ENCODE measurements at places on chromosomes 4 and X. TPM values are rescaled to one million over a fixed set of nuclear protein-coding genes. Genes with fewer than 3 reads are reported as not detected.

- no peaks in the 10 kb centered on the region for H3K27me3 ChIP-seq
- H3K4me1 ChIP-seq, result peaks cover 20% of the 10 kb centered on the region
- H3K4me3 ChIP-seq, result no peak overlapping the region
- H3K36me3 ChIP-seq, result no peaks in the 10 kb centered on the region
- DNase-seq, result no peak
- H3K27ac ChIP-seq, result no peak overlapping the region
These were observed 30.0 kb downstream of the IRF2 start for GRCh38 chr4:184444215-184444952.

DNA sequence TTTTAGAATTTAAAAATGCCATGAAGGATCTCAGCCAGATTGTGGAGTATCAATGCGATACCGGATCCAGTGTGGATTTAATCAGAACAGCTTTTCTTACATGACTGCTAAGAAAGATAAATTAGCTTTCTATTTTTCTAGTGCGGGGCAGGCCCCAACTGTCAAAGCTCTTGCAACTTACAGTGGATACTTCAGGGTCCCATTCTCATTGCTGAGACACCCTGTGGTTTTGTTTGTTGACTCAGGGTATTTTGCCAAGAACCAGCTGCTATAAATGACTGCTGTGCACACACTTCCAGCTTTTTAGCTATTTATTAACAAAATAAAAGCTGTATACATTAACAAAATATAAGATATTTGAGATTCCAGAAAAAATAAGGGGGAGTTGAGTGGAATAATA lies 166.4 kb downstream of the DCLK2 start:
- no peaks in the 10 kb centered on the region for H3K27me3 ChIP-seq
- H3K36me3 ChIP-seq, result peaks cover 9% of the 10 kb centered on the region
- DNase-seq, result no peak
- no peak overlapping the region for H3K4me3 ChIP-seq

Gene LRAT
- total RNA-seq, result not detected

Gene RAP2C
- total RNA-seq, result 14.3 TPM

Gene PGRMC1
- total RNA-seq, result 135 TPM

GRCh38 chr4:146255463-146255862 lies 41.1 kb downstream of the REELD1 start:
- H3K4me1 ChIP-seq, result no peaks in the 10 kb centered on the region
- no peak for DNase-seq
- H3K27ac ChIP-seq, result no peak overlapping the region
- H3K36me3 ChIP-seq, result no peaks in the 10 kb centered on the region
- H3K27me3 ChIP-seq, result no peaks in the 10 kb centered on the region
- H3K4me3 ChIP-seq, result no peak overlapping the region

Gene IQCM
- total RNA-seq, result not detected

DNA sequence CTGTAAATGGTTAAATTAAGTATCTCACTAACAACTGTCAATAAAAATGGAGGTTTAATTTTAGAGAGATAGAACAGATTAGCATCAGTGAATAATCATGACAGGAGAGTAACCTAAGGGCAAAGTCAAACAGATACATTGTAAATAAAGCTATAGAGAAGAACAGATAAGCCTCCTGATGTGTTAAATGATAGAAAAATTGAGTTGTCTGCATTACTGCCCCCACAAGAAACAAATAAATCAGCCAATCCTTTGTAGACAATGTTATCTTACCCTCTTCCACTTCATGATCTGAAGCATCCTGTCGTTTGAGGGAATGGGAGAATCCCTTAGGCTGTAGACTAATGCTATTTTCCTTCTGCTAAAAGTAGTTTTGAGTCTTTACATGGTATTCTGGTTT lies 147.8 kb downstream of the PCDH18 start:
- H3K4me1 ChIP-seq, result no peaks in the 10 kb centered on the region
- H3K36me3 ChIP-seq, result no peaks in the 10 kb centered on the region
- DNase-seq, result no peak
- H3K27me3 ChIP-seq, result no peaks in the 10 kb centered on the region
- no peak overlapping the region for H3K27ac ChIP-seq

Gene ENAM
- not detected for total RNA-seq

DNA sequence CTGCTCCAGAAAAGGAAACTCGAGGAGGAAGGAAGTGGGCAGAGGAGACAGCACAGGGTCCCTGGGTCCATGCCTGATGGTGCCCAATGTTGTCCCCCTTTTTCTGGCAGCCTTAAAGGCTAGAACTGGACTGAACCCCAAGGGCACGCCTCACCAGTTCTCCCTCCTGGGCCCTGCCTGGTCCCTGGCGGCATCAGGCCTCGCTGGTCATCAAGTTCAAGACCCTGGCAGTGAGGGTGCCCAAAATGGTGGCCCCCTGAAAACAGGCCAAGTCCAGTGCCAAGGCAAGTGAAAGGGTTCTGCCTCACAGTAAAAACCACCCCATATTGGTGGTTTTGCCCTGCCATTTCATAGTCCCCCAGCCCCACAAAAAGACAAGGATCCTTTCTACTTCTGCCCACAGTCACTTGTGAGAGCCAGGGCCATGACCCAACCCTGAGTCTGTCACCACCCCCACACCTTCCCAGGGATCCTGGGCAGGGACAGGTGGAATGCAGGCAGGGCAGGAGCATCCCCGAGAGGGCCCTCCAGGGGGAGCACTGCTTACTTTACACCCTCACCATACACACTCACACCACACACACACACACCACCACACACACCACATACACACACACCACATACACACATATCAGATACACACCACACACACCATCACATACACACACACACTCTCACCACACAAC lies 107.6 kb downstream of the DCTD start:
- no peaks in the 10 kb centered on the region for H3K27me3 ChIP-seq
- no peaks in the 10 kb centered on the region for H3K36me3 ChIP-seq
- H3K4me3 ChIP-seq, result no peak overlapping the region

- no peaks in the 10 kb centered on the region for H3K4me1 ChIP-seq
- no peak overlapping the region for H3K4me3 ChIP-seq
- no peak overlapping the region for H3K27ac ChIP-seq
- no peak for DNase-seq
- no peaks in the 10 kb centered on the region for H3K27me3 ChIP-seq
These were observed 132.8 kb downstream of the KCNIP4 start for GRCh38 chr4:21815651-21816377.

- peak overlapping the region; percentile 83 for H3K27ac ChIP-seq
- no peaks in the 10 kb centered on the region for H3K36me3 ChIP-seq
- peaks cover 26% of the 10 kb centered on the region for H3K4me1 ChIP-seq
- peak overlapping the region; percentile 89 for H3K4me3 ChIP-seq
These were observed 14.0 kb upstream of the TMEM156 start for GRCh38 chr4:39046249-39046648.

Gene VCX3A
- not detected for total RNA-seq

Gene HTRA3
- 55.5 TPM for total RNA-seq

GRCh38 chrX:42020225-42020624 lies 96.9 kb upstream of the CASK start:
- H3K27me3 ChIP-seq, result no peaks in the 10 kb centered on the region
- DNase-seq, result no peak
- no peaks in the 10 kb centered on the region for H3K4me1 ChIP-seq
- H3K27ac ChIP-seq, result no peak overlapping the region
- H3K4me3 ChIP-seq, result no peak overlapping the region

GRCh38 chr4:76754439-76754838 lies 143.5 kb downstream of the SOWAHB start:
- peaks cover 73% of the 10 kb centered on the region for H3K4me1 ChIP-seq
- H3K4me3 ChIP-seq, result peak overlapping the region; percentile 40
- no peak for DNase-seq
- H3K27me3 ChIP-seq, result no peaks in the 10 kb centered on the region
- H3K27ac ChIP-seq, result peak overlapping the region; percentile 86

DNA sequence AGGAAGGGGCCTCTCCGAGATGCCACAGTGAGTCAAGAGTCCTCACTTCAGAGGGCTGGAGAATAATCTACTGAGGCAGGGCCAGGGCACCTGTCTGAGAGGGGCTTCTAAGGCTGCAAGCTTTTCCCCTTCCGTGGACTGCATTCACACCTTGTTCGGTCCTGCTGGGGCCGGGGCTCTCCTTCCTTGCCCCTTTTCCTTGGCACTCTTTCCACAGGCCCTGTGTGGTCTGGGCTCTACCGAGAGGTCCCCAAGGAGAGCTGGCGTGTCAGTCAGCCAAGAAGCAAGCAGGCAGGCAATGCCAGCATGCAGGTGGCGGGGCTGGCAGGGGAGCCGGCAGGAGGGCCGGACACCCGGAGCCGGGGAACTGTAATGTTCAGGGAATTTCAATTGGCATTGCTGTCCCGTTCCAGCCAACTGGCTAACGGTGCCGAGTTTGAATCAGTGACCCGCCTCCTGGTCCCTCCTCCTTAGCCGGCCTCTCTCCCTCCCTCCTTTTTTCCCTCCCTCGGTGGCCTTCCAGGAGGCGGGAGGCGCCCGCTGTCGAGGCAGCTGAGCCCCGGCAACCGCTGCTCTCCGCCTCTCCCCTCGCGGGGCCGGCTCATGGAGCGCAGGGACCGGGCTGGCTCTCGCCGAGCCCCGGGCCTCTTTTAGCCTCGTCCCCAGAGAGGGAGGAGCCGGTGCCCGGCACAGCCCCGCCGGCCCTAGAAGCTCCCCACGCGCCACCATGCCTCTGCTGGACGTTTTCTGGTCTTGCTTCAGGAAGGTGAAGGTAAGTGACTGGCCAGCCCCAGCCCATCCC lies at the start of gene STARD8:
Gene STARD8 (plus strand): TSS at position 511 of the 802 bp plus-strand sequence. CDS start 217 bp downstream, at position 728.
- no peaks in the 10 kb centered on the region for H3K36me3 ChIP-seq
- peak; percentile 7 for DNase-seq
- H3K27ac ChIP-seq, result no peak within 1 kb of the TSS
- peak within 1 kb of the TSS; percentile 63 for H3K4me3 ChIP-seq
- H3K4me1 ChIP-seq, result no peaks in the 10 kb centered on the region
- no peaks in the 10 kb centered on the region for H3K27me3 ChIP-seq

Gene L1CAM
- 18.3 TPM for total RNA-seq

- H3K4me1 ChIP-seq, result no peaks in the 10 kb centered on the region
- no peaks in the 10 kb centered on the region for H3K36me3 ChIP-seq
- no peak overlapping the region for H3K4me3 ChIP-seq
- H3K27ac ChIP-seq, result no peak overlapping the region
- H3K27me3 ChIP-seq, result no peaks in the 10 kb centered on the region
These were observed 8.4 kb downstream of the PNMA6E start for GRCh38 chrX:153392642-153393321.

Gene UGT2B11
- not detected for total RNA-seq

GRCh38 chr4:128835498-128836222 lies 26.2 kb downstream of the JADE1 start:
- H3K27ac ChIP-seq, result peak overlapping the region; percentile 39
- no peaks in the 10 kb centered on the region for H3K27me3 ChIP-seq
- H3K4me3 ChIP-seq, result no peak overlapping the region
- DNase-seq, result no peak

- DNase-seq, result no peak
- H3K27ac ChIP-seq, result no peak overlapping the region
- no peaks in the 10 kb centered on the region for H3K27me3 ChIP-seq
These were observed 644.4 kb downstream of the STPG2 start for GRCh38 chr4:97498875-97499274.

Gene TMEM271
- total RNA-seq, result not detected

DNA sequence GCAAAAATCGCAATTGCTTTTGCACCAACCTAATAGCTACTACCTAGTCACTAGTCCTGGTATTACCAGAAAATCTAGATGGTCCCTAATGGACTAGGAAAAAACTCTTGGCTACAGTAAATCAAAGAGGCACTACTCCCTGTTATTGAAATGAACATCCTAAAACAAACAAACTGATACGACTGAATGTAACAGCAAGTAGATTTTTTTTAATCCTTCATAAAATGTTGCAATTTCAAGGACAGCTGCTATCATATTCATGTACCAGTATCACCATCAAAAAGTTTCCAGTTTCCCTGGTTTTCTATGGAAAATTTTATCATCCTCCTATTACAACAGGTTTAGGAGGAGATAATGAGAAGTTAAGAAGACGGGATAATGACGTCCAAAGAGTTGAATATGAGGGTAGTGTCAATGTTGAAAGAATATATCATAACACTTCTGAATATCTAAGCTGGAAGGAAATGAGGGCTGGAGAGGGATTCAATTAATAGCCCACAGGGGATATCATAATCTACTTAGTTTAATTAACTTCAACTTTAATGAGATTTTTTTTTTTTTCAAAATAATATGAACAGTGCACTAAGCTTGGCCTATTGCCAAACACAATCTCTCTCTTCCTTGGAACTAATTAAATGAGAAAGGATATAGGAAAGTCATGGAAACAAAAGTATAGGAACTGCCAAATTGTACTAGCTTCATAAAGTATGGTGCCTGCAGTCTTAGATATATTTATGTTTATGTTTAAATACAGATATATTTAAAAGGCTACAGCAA lies 94.8 kb upstream of the SMIM10 start:
- no peaks in the 10 kb centered on the region for H3K27me3 ChIP-seq
- no peaks in the 10 kb centered on the region for H3K36me3 ChIP-seq
- no peak for DNase-seq
- no peak overlapping the region for H3K4me3 ChIP-seq
- no peaks in the 10 kb centered on the region for H3K4me1 ChIP-seq

Gene RBM46
- total RNA-seq, result not detected

DNA sequence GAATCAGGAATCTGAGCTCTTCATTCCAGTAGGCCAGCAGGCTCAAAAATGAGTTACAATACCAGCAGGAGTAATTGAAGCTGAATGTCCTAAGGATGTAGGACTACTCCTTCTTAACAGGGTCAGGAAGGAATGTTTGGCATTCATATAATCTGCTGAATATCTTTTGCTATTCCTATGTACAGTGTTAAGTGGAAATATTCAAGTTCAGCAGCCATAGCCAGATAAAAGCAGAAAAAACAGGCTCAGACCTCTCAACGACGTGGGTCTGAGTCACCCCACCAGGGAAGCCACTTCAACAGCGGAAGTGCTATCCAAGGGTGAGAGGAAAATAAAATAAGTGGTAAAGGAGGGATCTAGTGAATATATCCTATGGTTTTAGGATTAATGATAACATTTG lies 577.0 kb downstream of the SPOCK3 start:
- no peak overlapping the region for H3K4me3 ChIP-seq
- no peaks in the 10 kb centered on the region for H3K36me3 ChIP-seq
- no peaks in the 10 kb centered on the region for H3K4me1 ChIP-seq
- no peaks in the 10 kb centered on the region for H3K27me3 ChIP-seq
- DNase-seq, result no peak
- H3K27ac ChIP-seq, result no peak overlapping the region

DNA sequence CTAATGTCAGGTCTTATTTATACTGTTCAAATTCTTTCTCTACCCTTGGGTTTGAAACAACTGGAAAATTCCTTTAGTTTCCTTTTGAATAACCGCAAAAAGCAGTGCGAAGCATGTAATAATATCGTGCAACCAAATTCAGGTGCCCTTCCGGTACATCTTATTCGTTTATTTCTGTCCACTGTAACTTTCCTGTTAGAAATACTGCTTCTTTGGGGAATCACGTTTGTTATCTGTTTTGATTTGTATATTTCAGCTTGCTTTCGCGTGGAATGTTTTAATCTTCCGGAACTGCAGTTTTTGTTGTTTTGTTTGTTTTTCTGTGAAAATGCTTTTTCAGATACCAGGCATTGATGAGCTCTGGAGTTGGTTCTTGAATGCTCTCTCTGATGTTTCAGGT lies 85.7 kb upstream of the HPRT1 start:
- H3K27me3 ChIP-seq, result no peaks in the 10 kb centered on the region
- no peaks in the 10 kb centered on the region for H3K4me1 ChIP-seq
- H3K4me3 ChIP-seq, result peak overlapping the region; percentile 95
- DNase-seq, result no peak

Gene IKBKG
- 25.7 TPM for total RNA-seq

- no peak for DNase-seq
- no peak overlapping the region for H3K4me3 ChIP-seq
- H3K36me3 ChIP-seq, result no peaks in the 10 kb centered on the region
- H3K27ac ChIP-seq, result no peak overlapping the region
- H3K4me1 ChIP-seq, result no peaks in the 10 kb centered on the region
- no peaks in the 10 kb centered on the region for H3K27me3 ChIP-seq
These were observed 2637.0 kb downstream of the PCDH7 start for GRCh38 chr4:33357121-33357520.

Measured in thoracic aorta (tissue), 2 donors.